ENCODE measurements at places on chromosomes 12 and 14. TPM values are rescaled to one million over a fixed set of nuclear protein-coding genes. Genes with fewer than 3 reads are reported as not detected.

The SHMT2 gene
- 263 TPM for total RNA-seq

The SOAT2 gene
- 0.07 TPM for total RNA-seq

- DNase-seq = peak; percentile 86
Observed at GRCh38 chr12:59452259-59452658, 143.6 kb upstream of the SLC16A7 start.

The KHNYN gene
- 50.9 TPM for total RNA-seq

DNA sequence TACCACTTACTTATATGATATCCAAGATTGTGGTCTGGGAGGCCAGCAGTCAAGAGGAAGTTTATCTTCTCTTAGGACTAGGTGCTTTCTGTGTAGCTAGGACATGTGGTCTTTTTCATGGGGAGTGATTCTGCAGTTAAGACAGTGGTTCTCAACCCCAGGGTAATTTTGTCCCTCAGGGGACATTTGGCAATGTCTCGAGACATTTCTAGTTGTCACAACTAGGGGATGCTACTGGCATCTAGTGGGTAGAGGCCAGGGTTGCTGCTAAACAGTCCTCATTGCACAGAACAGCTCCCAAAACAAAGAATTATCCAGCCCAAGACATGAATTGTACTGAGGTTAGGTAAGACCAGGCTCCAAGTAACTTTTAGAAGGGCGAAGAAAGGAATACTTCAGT is 20.0 kb downstream of the AMDHD1 start:
- DNase-seq = peak; percentile 52
